Melanocyte of skin (primary cell): ENCODE measurements at places on chromosomes 11 and 22. TPM values are rescaled to one million over a fixed set of nuclear protein-coding genes. Genes with fewer than 3 reads are reported as not detected.

The SERPINH1 gene
- 324 and 359 TPM in 2 replicates for total RNA-seq

The WT1 gene
- total RNA-seq = not detected in 2 replicates

The SPI1 gene
- total RNA-seq = not detected in 2 replicates

The DBX1 gene
- not detected in 2 replicates for total RNA-seq

The PATE4 gene
- not detected in 2 replicates for total RNA-seq

The CARD18 gene
- total RNA-seq = not detected in 2 replicates

The HTR3B gene
- total RNA-seq = not detected in 2 replicates

The DDI1 gene
- total RNA-seq = not detected in 2 replicates

The SREBF2 gene
- total RNA-seq = 89.2 and 91.6 TPM in 2 replicates

The PAMR1 gene
- 1.1 and 1.3 TPM in 2 replicates for total RNA-seq

The EXT2 gene
- 93.6 and 95.9 TPM in 2 replicates for total RNA-seq

The OR51B6 gene
- total RNA-seq = not detected in 2 replicates

The LGALS1 gene
- total RNA-seq = 1,804 and 3,194 TPM in 2 replicates

The RPS25 gene
- 862 and 1,261 TPM in 2 replicates for total RNA-seq

The TEX12 gene
- 0.34 TPM in 1 of 2 replicates, not detected in the other for total RNA-seq

The RAB39A gene
- 0.69 and 0.73 TPM in 2 replicates for total RNA-seq

The SLC6A5 gene
- not detected in 2 replicates for total RNA-seq

The CADM1 gene
- 16.0 and 34.1 TPM in 2 replicates for total RNA-seq

The RASL10A gene
- under 0.01 TPM in 1 of 2 replicates, not detected in the other for total RNA-seq

The MACROD1 gene
- 20.0 and 22.5 TPM in 2 replicates for total RNA-seq

The MMP1 gene
- total RNA-seq = under 0.01 and 14.2 TPM in 2 replicates

The DCHS1 gene
- total RNA-seq = 2.3 and 4.0 TPM in 2 replicates

The CHADL gene
- total RNA-seq = 0.34 and 0.36 TPM in 2 replicates

The TRIM66 gene
- total RNA-seq = 6.9 and 10.3 TPM in 2 replicates

The CNGA4 gene
- total RNA-seq = not detected in 2 replicates

The APOL5 gene
- total RNA-seq = not detected in 2 replicates

The SCUBE2 gene
- total RNA-seq = 5.1 and 15.7 TPM in 2 replicates

The BCO2 gene
- total RNA-seq = 1.5 and 1.7 TPM in 2 replicates

The CCDC89 gene
- total RNA-seq = 1.1 and 1.4 TPM in 2 replicates

The FAM168A gene
- total RNA-seq = 16.7 and 20.8 TPM in 2 replicates

The MFRP gene
- total RNA-seq = not detected in 2 replicates

The MUC5AC gene
- total RNA-seq = not detected in 2 replicates

The CRYBA4 gene
- total RNA-seq = not detected in 2 replicates

The TMA7B gene
- total RNA-seq = 0.15 TPM in 1 of 2 replicates, not detected in the other

The P2RY6 gene
- 0.33 TPM in 1 of 2 replicates, not detected in the other for total RNA-seq

The OR51E2 gene
- total RNA-seq = not detected in 2 replicates

The USP35 gene
- total RNA-seq = 10.7 and 12.2 TPM in 2 replicates

The PHOX2A gene
- total RNA-seq = not detected in 2 replicates

The RTN4R gene
- 2.3 and 4.2 TPM in 2 replicates for total RNA-seq

The MISFA gene
- 0.36 TPM in 1 of 2 replicates, not detected in the other for total RNA-seq

The STK33 gene
- total RNA-seq = 0.33 and 1.1 TPM in 2 replicates

The ALG12 gene
- 24.1 and 35.0 TPM in 2 replicates for total RNA-seq

The KBTBD3 gene
- total RNA-seq = 4.1 and 5.8 TPM in 2 replicates

The CSF2RB gene
- total RNA-seq = under 0.01 TPM in 1 of 2 replicates, not detected in the other

The OR4C13 gene
- not detected in 2 replicates for total RNA-seq

The MS4A6A gene
- not detected in 2 replicates for total RNA-seq

The CNTN5 gene
- not detected in 2 replicates for total RNA-seq

The FADS2 gene
- total RNA-seq = 316 and 439 TPM in 2 replicates

The CHRDL2 gene
- total RNA-seq = not detected in 2 replicates
